ENCODE measurements at places on chromosomes 12 and 14.

GRCh38 chr12:2856051-2856450 lies 788 bp downstream of the TEX52 start:
- DNase-seq: no peak

- no peak for DNase-seq
Observed at GRCh38 chr12:117907108-117907689, 61.6 kb downstream of the KSR2 start.

DNA sequence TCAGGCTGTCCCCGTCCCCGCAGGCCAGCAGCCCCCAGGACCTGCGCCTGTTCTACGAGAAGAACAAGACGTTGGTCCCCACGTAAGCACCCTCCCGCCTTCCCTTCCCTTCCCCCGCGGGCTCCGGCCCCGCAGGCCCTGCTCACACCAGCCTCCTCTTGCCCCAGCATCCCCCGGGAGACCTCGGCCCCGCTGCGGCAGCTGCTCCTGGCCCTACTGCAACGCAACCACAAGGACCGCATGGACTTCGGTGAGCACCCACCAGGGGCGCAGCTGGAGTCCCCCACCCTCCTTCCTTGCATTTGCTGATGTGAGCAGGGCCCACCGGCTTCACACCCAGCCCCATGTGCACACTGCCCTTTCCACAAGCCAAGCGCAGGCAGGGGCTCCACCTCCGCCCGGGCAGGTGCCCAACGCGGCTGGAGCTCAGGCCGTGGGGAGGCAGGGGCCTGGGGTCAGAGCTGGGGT lies 15.4 kb downstream of the ULK1 start:
- no peak for DNase-seq

DNA sequence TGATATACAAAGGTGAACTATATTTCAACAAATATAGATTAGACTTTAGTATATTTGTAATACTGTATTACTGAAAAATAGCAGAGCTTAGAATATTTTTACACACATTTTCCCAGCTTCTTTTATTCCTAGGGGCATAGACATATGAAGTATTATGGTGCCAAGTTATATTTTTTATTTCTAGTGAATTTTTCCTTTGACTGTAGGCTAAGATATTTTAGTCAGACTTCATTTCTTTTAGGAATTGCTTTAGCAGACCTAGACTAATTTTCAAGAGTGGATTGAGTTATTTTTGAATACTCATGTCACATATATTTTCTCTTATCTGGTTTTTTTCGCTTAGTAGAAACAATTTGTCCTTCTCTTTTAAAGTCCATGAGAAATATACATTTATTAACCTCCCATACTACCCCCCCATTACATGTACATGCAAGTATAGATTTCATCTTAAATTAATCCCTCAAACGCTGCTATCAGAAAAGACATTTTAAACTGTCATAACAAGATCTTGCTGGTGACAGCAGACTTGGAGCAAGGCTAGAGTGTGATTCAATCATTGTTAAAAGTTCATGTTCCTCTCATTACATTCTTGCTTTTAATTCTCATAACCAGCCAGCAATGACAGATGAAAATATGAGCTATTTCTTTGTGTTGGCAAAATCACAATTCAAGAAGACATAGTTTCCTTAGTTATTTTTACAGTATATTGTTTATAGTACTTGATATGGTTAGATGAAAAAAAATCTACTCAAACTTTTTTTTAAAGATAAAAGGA lies 456.1 kb downstream of the AEBP2 start:
- DNase-seq: no peak

DNA sequence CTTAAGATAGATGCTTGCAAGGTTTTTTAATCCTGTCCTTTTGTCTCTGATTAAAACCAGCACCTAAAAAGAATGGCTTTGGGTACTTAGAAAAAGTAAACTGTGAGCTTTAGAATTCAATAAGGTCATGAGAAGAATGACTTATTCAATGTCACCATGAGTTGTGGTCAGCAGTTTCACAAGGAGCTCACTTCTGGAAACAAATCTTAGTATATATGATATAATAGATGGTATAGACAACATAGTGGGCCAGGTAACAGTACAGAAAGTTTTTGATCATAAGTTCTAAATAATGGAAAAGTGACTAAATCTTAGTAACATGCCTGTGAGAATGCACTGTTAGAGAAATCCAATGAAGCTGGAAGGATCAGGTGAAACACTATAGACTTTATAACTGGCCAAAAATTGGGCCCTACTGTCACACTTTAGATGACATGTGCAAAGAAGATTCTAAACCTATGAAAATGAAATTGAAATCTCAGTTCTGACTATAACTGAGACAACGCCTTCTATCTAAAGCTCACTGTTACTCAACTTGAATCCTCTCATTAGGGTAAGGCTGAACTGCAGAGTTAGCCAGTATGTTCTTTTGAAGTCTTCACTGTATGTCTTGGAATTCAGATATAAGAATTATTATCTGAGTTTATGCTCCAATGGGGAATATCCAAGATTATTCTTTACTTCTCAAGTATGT lies 42.4 kb upstream of the RAD51AP1 start:
- DNase-seq: no peak

DNA sequence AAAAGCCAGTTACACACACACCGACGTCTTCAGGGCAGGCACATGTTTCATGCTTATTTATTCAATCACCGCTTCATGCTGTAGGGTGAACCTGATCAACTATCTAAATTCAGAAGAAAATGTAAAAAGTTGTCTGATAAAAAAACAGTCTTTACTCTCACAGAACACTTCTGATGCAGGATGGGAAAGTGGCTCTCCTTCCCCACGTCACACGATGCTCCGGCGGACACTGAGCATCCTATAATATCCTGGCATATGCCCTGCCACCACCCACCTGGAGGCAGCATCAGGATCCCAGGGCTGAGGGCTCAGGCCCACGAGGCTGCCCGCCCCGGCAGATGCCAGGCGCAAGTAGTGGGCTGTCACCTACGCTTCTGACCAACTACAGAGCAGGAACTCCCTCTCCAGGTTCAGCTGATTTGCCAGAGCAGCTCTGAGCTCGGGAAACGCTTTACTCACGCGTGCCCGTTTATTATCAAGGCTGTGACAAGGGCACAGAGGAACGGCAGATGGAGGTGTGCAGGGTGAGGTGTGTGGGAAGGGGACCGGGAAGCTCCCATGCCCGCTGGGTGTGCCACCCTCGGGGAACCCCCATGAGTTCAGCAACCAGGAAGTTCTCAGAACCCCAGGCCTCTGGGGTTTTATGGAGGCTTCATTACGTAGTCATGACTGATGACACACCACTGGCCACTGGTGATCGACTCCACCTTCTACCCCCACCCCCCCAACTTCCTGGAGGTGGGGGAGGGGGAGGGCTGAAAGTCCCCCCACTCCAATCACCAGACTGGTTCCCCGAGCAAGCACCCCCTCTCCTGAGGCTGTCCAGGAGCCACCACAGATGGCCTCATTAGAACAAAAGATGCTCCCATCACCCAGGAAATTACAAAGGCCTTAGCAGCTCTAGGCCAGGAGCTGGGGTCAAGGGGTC lies 32.1 kb downstream of the SLC15A4 start:
- DNase-seq: peak; percentile 57

GRCh38 chr12:89126712-89127111 lies 225.6 kb downstream of the DUSP6 start:
- no peak for DNase-seq

DNA sequence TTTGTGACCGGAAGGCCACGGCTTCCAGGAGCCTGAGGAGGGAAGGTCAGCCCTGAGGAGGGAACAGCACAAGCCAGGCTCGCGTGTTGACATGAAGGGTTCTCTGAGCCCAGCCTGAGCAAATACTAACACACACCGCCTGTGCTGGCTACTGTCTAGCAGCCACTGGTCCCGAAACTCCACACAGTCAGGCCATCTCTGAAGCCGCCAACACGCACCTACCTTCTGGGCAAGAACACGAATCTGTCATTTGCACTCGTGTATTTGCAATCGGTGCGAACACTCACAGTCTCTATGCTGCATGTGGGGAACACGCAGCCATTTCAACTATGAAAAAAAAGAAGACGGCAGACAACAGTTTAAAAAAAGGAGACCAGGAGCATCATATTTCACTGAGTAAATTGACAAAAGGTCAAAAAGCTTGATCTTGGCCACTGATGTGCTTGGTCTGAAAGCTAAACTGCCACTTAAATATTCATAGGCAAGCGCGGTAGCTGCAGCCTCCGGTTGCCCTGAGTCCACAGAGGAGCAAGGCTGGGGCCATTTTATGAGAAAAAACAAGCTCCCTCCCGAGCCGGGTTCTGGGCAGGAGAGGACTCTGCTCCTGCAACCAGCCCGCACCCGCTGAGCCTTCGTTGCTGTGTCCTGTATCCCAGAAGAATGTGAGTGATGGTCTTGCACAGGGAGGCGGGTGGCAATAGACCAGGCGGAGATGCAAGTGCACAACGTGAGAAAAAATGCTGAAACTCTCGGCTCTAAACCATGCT lies 57.8 kb downstream of the RIMBP2 start:
- DNase-seq: no peak

- DNase-seq: no peak
Observed at GRCh38 chr14:56812364-56813141, 2.3 kb upstream of the OTX2 start.

GRCh38 chr14:61203081-61203753 lies 77.9 kb downstream of the TMEM30B start:
- DNase-seq: no peak

DNA sequence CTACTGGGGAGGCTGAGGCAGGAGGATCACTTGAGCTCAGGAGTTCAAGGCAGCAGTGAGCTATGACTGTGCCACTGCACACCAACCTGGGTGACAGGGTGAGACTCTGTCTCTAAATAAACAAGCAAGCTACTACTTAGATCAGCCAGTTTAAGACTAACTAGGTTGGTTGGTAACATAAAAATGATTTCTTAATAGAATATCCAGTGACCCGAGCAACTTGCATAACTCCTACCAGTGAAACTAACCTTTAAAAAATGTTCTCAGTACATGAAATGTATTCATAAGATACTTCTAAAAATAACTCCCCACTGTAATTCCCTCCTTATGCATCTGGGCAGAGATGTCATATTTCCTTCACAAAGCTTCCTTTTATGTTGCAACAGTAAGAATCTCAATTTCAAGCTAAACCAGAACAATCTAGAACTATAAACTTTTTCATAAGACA lies 15.9 kb downstream of the TAOK3 start:
- DNase-seq: no peak

DNA sequence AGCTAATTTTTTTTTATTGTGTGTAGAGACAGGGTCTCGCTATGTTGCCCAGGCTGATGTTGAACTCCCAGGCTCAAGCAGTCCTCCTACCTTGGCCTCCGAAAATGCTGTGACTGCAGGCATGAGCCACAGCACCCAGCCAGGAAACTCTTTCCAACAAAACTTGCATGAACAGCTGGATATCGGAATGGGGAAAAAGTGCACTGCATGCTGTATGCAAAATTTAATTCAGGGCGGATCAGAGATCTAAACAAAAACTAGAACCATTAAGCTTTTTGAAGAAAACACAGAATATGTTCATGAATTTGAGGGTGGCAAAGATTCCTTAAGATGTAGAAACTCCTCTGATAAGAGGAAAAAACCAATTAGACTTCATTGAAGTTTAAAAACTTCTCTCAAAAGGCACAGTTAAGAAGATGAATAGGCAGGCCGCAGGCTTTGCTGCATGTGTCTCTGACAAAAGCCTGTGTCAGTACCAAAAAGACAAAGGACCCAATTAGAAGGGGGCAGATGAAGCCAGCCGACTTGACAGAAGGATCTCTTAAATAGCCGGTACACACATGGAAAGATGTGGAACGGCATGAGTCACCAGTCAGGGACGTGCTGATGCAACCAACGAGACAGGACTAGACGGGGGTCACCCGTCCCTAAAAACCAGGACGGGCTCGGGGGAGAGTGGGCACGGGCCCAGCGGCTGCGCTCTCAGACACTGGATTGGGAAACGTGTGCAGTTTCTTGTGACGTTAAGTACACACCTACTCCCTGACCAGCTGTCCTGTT lies 34.8 kb upstream of the MMP17 start:
- DNase-seq: no peak

- DNase-seq: no peak
Observed at GRCh38 chr12:91577586-91578539, 395.2 kb upstream of the DCN start.

DNA sequence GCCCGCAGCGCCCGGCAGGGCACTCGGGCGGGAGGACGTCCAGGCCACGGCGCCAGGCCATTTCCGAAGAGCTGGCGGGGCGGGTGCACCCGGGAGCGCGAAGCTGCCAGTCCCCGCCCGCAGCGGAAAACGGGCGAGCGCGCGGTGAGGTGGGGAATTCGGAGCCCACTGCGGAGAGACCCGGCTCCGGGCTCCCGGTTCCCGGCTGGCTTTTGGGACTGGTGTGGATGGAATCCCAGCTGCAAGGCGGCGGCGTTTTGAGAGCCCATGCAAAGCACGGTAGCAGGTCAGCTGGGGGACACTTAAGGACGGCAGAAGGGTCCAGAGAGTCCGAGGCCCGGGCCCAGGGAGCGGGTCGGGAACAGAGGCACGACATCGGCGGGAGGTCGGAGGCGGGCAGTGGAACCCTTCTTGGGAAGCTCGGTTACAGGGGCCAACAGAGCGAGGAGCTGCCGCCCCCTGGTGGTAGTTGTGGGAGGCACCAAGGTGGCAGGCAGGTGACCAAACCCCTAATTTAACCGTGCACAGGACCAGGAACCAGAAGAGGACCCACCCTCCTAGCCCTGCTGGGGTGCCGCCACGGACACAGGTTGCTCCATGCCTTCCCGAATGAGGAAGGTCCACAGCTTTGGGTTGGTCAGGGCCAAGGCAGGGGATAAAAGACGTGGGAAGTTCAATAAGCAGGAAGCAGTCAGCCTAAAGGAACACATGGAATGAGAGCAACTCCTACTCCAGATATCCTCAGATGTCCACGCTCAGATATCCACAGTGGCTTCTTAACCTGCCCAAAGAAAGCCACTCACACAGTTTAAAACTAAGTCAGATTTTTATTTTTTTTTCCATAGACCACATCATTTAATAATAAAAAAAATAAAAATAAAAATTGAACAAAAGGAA lies 685 bp upstream of the CDH24 start:
- peak; percentile 82 for DNase-seq

GRCh38 chr14:70882776-70883492 lies 24.3 kb upstream of the PCNX1 start:
- peak; percentile 28 for DNase-seq

DNA sequence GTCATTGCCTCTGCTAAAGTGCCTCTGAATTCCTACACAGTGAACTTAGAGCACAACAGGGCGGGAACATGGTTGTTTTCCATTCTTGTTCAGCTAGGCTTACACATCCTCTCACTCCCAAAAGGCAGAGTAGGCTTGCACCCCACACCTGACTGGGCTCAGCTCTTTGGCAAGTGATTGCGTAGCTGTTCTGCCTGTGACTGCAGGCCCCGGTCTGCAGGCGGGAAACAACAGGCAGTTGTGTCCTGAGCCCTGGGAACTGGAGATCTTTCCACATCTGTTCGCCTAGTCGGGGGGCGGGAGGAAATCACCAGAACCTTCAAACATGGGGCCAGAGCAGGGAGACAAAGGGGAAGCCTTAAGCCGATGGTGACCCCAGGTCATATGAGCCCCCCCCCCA lies 274.7 kb downstream of the ZFP36L1 start:
- no peak for DNase-seq

DNA sequence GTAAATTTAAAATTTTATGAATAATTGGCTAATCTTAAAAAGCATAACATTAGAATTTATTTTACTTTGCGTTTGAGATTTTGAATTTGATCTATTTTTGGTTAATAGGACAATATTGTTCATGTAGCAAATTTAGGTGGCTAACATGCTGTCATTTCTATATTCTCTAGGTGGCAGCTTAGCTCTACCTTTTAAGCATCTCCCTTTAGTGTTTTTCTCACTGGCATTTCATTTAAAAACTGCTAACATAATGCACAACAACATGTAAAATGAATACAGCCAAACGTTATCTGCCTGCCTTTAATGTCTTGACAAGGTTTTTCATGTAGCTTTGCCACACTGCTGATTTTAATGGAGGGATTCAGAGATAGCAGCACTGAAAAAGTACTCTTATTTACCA lies 272.4 kb upstream of the FBXO33 start:
- no peak for DNase-seq
